ENCODE measurements at places on chromosomes 5 and 9.

DNA sequence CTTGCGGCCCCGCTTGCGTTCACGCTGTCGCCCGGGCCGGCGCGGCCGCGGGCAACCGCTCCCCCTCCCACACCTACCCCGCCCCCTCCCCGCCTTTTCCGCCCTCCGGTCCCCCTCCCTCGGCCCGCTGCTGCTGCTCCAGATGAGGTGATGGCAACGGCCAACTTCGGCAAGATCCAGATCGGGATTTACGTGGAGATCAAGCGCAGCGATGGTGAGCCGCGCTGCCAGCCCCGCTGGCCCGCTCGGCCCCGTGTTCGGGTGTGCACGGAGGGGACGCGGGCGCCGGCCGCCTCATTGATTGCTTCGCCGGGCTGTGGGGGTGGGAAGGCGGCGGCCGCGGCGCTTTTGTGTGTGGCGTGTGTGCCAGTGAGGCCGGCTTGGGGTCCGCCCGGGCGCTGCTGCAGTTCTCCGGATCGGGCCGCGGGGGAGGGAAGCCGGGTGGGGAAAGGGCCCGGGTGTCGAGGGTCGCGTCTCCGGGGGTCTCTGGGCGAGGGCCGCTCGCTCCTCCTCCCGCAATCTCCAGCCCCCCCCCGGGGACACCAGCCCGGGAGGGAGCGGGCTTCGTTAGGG, 403 bp downstream of the KIF2A start:
- peak; percentile 30 for DNase-seq

GRCh38 chr9:132059361-132059760, 20.3 kb downstream of the MED27 start:
- no peak for DNase-seq

DNA sequence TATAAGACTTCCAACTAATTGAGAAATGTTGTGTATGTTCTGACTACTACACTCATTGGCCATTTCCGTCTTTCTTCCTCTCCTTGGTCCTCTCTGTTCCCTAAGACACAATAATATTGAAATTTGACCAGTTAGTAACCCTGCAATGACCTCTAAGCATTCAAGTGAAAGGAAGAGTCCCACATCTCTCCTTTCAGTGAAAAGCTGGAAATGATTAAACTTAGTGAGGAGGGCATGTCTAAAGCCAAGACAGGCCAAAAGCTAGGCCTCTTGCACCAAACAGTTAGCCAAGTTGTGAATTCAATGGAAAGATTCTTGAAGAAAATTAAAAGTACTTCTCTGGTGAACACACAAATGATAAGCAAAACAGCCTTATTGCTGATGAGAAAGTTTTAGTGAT, 122.5 kb downstream of the PRR16 start:
- no peak for DNase-seq

GRCh38 chr5:65076251-65076869, 307.6 kb downstream of the CWC27 start:
- peak; percentile 92 for DNase-seq

DNA sequence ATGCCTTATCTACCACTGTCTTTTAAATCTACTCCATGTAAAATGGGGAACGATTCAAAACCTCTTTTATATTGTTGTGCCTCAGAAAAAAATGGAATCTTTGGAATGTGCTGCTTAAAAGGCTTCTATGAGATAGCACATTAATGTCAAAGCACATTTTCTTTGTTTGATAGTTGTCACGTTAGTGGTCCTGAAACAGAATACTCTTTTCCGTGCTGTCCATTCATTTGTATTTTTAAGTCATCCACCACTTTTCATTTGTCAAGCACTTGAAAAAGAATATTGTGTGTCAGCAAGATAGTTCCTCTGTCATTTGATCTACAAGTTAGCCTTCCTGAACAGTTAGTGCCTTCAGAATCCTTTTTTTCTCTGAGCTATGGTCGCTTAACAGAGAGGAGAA, 246.9 kb downstream of the MAST4 start:
- DNase-seq: no peak

- no peak for DNase-seq
Observed at GRCh38 chr5:150618588-150619281, 21.7 kb upstream of the SYNPO start.

- DNase-seq: no peak
Observed at GRCh38 chr5:9105851-9106250, 440.0 kb downstream of the SEMA5A start.

GRCh38 chr5:127933348-127933747, 150.2 kb upstream of the SLC12A2 start:
- DNase-seq: no peak

- no peak for DNase-seq
Observed at GRCh38 chr9:10071579-10071978, 541.2 kb downstream of the PTPRD start.

DNA sequence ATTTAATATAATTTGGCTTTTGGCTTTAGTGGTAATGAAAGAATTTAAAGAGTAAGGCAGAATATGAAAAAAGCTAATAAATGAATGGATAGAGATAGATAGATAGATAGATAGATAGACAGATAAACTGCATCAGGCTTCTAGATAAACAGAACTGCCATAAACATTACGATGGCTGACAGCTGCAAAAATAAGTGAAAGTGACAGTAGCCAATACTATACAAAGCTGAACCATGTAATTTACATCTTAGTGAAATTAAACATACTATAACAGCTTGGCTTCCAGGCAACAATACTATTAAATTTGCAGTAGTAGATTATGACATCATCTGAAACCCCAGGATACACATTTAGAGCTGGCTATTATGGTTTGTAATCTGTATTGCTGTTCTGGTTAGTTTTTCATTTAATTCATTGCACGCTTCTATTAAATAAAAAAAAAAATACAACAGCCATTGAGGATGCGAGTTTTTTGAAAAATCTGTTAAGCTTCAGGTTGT, 1354.8 kb downstream of the PTPRD start:
- DNase-seq: no peak

GRCh38 chr9:127521919-127522304, 70.6 kb downstream of the LRSAM1 start:
- DNase-seq: no peak

GRCh38 chr5:92659246-92659645, 921.8 kb downstream of the NR2F1-AS1 start:
- DNase-seq: no peak

- DNase-seq: no peak
Observed at GRCh38 chr9:123796094-123796493, 133.8 kb downstream of the DENND1A start.

GRCh38 chr5:139738193-139739149, 57.1 kb upstream of the PSD2 start:
- no peak for DNase-seq

DNA sequence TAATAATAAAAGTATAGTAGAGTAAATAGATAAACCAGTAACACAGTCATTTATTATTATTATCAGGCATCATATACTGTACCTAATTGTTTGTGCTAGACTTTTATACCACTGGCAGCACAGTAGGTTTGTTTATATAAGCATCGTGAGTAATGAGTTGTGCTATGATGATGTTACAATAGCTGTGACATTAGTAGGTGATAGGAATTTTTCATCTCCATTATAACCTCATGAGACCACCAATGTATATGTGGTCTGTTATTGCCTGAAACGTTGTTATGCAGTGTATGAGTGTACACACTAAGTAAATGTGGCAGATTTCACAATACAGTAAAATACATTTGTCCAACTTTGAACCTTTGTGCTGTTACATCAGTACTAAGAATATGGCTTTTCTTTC, 72.7 kb upstream of the SPATA31D4 start:
- DNase-seq: no peak

GRCh38 chr9:26856413-26857032, 36.1 kb downstream of the CAAP1 start:
- peak; percentile 55 for DNase-seq

- DNase-seq: no peak
Observed at GRCh38 chr9:5389109-5389732, 48.5 kb downstream of the PLGRKT start.

GRCh38 chr9:135077497-135078200, 9.8 kb upstream of the OLFM1 start:
- no peak for DNase-seq

DNA sequence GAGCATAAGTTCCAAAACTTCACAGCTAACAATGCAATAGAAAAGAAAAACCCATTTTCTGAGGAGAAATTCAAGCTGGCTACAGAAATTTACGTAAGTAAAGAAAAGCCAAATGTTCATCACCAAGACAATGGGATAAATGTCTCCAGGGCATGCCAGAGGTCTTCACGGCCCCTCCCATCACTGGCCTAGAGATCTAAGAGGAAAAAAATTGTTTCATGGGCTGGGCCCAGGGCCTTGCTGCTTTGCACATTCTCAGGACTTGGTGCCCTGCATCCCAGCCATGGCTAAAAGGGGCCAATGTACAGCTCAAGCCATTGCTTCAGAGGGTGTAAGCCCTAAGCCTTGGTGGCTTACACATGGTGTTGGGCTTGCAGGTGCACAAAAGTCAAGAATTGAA, 443.6 kb downstream of the ELAVL2 start:
- DNase-seq: no peak

DNA sequence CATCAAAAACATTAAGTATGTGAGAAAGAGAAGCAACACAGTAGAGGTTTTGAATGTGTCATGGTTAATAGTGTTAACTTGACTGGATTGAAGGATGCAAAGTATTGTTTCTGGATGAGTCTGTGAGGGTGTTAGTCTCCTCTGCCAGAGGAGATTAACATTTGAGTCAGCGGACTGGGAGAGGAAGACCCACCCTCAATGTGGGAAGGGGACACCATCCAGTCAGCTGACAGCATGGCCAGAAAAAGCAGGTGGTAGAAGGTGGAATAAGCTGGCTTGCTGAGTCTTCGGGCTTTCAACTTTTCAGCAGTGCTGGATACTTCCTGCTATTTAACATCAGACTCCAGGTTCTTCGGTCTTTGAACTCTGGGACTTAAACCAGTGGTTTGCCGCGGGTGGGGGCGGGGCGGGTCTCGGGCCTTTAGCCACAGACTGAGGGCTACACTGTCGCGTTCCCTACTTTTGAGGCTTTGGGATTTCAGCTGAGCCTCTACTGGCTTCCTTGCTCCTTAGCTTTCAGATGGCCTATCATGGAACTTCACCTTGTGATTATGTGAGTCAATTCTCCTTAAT, 309.9 kb upstream of the ST8SIA4 start:
- no peak for DNase-seq

- DNase-seq: no peak
Observed at GRCh38 chr9:131273856-131274673, 2.2 kb downstream of the FAM78A start.

- DNase-seq: no peak
Observed at GRCh38 chr5:156693113-156693512, 157.0 kb upstream of the PPP1R2B start.

DNA sequence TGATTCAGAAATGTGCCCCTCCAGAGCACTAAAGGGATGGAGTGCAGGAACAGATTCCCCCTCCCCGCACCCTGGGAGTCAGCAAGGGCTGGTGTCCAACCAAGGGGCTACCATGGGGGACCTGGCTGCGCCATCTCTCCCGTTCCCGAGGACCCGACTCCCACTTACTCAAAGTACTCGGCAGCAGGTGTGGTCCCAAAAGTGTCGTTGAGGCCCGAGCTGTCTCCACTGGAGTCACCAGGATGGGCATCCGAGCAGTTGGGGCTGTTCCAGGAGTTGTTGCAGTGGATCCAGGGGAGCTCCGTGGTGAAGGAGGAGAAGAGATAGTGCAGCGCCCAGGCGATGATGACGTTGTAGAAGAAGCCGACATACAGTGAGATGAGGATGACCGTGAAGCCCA, 12.9 kb downstream of the SLC6A3 start:
- DNase-seq: no peak

- DNase-seq: no peak
Observed at GRCh38 chr5:148807851-148808250, 18.6 kb upstream of the ADRB2 start.

DNA sequence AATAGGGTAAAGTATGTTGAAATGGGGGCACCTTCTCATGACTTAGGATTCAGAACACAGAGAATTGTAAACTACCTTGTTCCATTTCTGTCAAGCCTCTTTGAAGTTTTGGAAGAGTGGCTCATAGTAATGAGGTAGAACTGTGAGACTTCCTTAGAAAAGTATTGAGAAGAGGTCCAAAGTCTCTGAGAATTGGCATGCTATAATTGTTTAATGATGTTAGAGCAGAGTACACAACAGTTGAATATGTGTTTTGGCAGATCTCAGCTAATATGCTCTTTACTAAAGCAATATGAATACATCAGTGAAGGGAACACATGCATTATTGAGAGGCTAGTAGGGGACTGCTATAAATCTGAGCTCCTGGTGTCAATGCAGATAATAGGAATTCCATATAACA, 579.4 kb upstream of the RIOK2 start:
- DNase-seq: no peak

- no peak for DNase-seq
Observed at GRCh38 chr9:85089188-85089969, 419.9 kb downstream of the NTRK2 start.

GRCh38 chr5:38777111-38777510, 68.7 kb upstream of the OSMR start:
- no peak for DNase-seq

- no peak for DNase-seq
Observed at GRCh38 chr5:120531215-120531614, 67.1 kb downstream of the PRR16 start.

DNA sequence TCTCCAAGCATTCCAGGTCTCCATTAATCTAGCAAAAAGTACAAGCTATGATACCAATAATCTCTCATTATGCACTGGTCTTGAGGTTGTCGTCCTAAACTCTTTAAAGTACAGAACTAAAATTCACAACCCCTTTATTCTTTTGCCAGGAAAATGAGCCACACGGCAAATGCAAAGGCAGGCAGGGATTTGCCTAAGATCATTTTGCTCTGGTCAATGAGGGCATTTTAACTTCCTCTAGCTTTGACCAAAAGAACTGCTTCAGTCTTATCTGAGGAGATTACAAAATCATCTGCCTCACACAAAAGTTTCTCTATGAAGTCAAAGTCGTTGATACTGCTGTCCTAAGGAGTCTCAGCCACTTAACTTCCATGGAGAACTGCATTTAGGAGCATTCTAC, 51.8 kb downstream of the EPB41L4B start:
- DNase-seq: no peak

GRCh38 chr9:16344343-16344742, 526.1 kb downstream of the BNC2 start:
- no peak for DNase-seq

- DNase-seq: no peak
Observed at GRCh38 chr5:175325681-175326080, 118.3 kb downstream of the DRD1 start.

DNA sequence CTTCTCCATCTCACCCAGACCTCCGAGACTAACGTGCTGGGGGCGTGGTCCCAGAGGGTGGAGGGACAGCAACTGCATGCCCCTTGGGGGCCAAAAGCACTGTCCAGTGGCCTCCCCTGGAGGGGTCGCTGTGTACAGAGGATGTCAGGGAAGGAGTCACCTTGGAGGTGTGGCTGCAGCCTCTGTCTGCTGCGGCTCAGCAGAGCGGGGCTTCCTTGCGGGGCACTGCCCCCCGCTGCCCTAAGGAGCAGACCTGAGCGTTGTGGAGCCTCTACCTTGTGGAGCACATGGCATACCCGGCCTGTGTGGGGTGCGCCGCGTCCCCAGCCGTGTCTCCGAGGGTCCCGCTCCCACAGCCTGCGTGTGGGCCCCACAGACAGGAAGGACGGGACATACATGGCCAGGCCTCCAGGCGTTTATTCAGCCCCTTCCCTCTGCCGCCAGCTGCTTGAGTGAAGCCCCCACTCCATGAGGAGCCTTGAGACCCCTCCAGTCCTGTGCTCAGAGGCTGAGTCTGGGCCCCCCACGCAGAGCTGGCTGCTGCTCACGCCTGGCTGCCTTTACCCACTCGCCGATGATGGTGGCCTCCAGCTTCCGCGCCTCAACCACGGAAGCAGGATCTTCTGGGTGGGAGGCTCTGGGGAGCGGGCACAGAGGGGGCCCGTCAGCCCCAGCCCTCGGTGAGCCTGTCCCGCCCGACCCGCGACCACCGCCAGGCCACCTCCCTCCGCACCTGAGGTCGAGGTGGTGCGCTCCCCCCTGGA, 4.2 kb downstream of the DPP7 start:
- DNase-seq: no peak
